ENCODE measurements at places on chromosomes 4 and X.

- H3K36me3 ChIP-seq = no peaks in the 10 kb centered on the region
- H3K27ac ChIP-seq = no peak overlapping the region
- H3K4me1 ChIP-seq = no peaks in the 10 kb centered on the region
These were observed 268.8 kb downstream of the BCOR start for GRCh38 chrX:39828971-39829370.

GRCh38 chr4:90103991-90104390 is 23.2 kb upstream of the CCSER1 start:
- no peak overlapping the region for H3K27ac ChIP-seq
- H3K36me3 ChIP-seq = no peaks in the 10 kb centered on the region

GRCh38 chrX:15680401-15680800 is 15.8 kb upstream of the CLTRN start:
- no peaks in the 10 kb centered on the region for H3K36me3 ChIP-seq
- no peaks in the 10 kb centered on the region for H3K27me3 ChIP-seq
- DNase-seq = no peak

GRCh38 chrX:118536204-118536603 is 40.6 kb downstream of the DOCK11 start:
- H3K27ac ChIP-seq = peak overlapping the region; percentile 54
- no peaks in the 10 kb centered on the region for H3K36me3 ChIP-seq
- H3K4me3 ChIP-seq = no peak overlapping the region

- no peak overlapping the region for H3K4me3 ChIP-seq
- H3K27ac ChIP-seq = no peak overlapping the region
- H3K4me1 ChIP-seq = no peaks in the 10 kb centered on the region
- no peak for DNase-seq
These were observed 31.7 kb downstream of the RNF212 start for GRCh38 chr4:1081689-1082040.

DNA sequence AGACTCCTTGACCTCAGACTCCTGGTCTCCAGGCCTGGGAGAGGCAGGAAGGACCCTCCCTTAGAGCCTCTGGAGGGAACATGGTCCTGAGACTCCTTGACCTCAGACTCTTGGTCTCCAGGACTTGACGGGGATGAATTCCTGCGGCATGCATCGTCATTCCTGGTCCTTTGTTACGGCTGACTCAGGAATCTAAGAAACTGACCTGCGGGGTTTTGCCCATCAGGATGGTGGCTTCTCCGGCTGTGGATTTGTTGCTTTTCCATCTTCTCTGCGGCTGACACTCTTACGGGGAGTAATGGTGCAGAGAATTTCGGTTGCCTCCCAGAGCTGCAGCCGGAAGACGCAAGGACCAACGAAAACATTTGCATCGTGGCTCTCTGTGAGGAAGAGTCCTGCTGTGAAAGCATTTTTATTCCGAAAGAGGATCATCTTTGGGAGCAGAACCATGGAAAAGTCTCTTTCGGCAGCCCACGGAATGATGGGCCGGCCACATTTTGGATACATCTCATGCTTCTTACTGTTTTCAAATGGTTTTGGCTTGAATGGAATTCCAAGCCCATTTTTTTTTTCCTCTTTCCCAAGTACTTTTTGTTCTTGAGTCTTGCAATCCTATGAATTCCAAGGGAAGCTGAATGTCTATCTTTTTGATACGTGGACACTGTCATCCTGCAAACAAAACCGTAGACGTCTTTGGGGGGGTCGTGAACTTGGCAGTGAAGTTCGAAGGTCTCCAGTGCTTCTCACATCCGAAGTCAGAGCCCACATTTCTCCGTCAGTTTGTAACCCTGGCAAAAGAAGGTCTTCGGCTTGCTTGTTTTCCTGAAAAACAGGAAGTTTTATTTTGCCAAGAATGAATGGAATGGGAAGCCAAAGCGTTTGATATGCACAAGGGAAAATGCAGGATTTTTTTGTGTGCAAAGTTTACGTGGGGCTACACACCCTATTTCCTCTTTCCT is 36.5 kb downstream of the SHOX start:
- H3K27me3 ChIP-seq = no peaks in the 10 kb centered on the region
- no peaks in the 10 kb centered on the region for H3K4me1 ChIP-seq
- no peaks in the 10 kb centered on the region for H3K36me3 ChIP-seq
- DNase-seq = no peak

- H3K4me3 ChIP-seq = no peak overlapping the region
- H3K27ac ChIP-seq = no peak overlapping the region
- no peaks in the 10 kb centered on the region for H3K36me3 ChIP-seq
- H3K27me3 ChIP-seq = no peaks in the 10 kb centered on the region
- no peak for DNase-seq
These were observed 282.0 kb downstream of the GALNTL6 start for GRCh38 chr4:172095161-172095560.

- no peaks in the 10 kb centered on the region for H3K4me1 ChIP-seq
- H3K4me3 ChIP-seq = no peak overlapping the region
- H3K27me3 ChIP-seq = no peaks in the 10 kb centered on the region
- H3K27ac ChIP-seq = no peak overlapping the region
- DNase-seq = no peak
These were observed 85.4 kb downstream of the RPS3A start for GRCh38 chr4:151184523-151185458.

DNA sequence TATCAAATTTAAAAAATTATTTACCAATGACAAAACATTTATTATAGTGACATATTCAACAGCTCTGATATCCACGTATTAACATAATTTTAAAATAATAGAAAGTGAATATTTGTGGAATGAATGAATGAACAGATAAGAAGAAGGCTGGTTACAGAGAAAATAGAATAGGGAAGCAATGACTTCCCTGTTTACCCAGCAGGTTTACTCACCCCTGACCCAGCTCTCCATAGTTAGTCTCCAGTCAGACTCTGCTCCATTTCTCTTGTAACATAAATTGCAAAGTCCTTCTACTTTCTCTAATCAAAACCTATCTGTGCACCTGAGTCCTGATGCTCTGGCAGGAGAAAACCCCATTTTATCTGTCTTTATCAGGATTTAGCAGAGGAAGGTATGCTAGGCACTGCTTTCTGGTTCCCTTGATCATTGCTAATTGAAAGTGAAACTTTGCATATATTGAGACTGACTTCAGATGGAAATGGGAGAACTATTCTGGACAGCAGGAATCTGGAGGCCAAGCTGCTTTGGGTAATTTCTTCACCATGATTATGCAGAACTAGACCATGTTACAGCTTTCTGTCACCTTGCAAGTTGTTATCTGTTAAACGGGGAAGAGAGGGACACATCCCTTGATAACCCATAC is 363.0 kb downstream of the FAT4 start:
- no peaks in the 10 kb centered on the region for H3K4me1 ChIP-seq
- no peak overlapping the region for H3K4me3 ChIP-seq
- H3K36me3 ChIP-seq = no peaks in the 10 kb centered on the region
- H3K27me3 ChIP-seq = no peaks in the 10 kb centered on the region
- H3K27ac ChIP-seq = no peak overlapping the region

Data from effector memory CD4-positive, alpha-beta T cell (primary cell).